ENCODE measurements at places on chromosomes 1 and 21. TPM values are rescaled to one million over a fixed set of nuclear protein-coding genes. Genes with fewer than 3 reads are reported as not detected.

GRCh38 chr1:217211486-217211885 lies 419.4 kb downstream of the GPATCH2 start:
- no peak for DNase-seq

GRCh38 chr1:50661626-50662025 lies 238.4 kb upstream of the DMRTA2 start:
- DNase-seq = no peak

DNA sequence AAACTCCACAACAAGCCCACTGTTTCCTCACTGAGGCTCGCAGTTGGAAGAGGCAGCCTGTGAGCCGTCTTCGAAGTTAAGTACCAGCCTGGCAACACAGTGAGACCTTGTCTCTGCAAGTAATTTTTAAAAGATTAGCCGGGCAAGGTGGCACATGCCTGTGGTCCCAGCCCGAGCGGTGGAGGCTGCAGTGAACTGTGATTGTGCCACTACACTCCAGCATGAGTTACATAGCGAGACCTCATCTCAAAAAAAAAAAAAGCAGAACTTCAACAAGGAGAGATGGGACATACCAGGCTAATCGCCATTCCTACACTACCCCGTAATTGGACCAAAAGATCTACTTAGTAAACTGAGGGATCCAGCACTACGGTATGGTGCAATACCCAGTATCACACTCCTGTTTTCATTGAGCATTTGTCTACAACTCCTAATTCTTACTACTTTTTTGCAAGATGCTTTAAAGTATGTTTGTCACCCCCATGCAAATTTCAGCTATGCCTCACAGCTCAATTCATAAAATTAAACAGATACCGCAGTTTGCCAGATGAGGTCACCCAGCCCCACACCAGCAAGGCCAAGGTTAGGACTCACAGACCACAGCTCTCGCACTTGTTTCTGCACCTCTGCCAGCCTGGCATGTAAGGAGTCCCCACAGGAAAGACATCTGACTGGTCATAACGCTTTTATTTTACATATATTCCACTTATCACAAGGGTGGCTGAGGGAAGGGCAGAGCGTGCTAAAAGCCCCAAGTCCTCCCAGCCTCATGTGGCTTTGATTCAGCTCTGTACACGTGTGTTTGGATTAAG lies 21.0 kb downstream of the SDE2 start:
- no peak for DNase-seq

Gene ZYG11A
- total RNA-seq = not detected

Gene OR6P1
- not detected for total RNA-seq

- DNase-seq = no peak
These were observed 202.6 kb downstream of the APP start for GRCh38 chr21:25967901-25968438.

GRCh38 chr21:36149788-36150711 lies 6.6 kb upstream of the DOP1B start:
- no peak for DNase-seq

Gene SLC35D1
- 68.6 TPM for total RNA-seq
